ENCODE measurements at places on chromosomes 7 and 10.

GRCh38 chr10:100883312-100883821 is 29.4 kb upstream of the SLF2 start:
- DNase-seq = no peak

- no peak for DNase-seq
Observed at GRCh38 chr10:5198386-5198785, 1.7 kb downstream of the AKR1C4 start.

DNA sequence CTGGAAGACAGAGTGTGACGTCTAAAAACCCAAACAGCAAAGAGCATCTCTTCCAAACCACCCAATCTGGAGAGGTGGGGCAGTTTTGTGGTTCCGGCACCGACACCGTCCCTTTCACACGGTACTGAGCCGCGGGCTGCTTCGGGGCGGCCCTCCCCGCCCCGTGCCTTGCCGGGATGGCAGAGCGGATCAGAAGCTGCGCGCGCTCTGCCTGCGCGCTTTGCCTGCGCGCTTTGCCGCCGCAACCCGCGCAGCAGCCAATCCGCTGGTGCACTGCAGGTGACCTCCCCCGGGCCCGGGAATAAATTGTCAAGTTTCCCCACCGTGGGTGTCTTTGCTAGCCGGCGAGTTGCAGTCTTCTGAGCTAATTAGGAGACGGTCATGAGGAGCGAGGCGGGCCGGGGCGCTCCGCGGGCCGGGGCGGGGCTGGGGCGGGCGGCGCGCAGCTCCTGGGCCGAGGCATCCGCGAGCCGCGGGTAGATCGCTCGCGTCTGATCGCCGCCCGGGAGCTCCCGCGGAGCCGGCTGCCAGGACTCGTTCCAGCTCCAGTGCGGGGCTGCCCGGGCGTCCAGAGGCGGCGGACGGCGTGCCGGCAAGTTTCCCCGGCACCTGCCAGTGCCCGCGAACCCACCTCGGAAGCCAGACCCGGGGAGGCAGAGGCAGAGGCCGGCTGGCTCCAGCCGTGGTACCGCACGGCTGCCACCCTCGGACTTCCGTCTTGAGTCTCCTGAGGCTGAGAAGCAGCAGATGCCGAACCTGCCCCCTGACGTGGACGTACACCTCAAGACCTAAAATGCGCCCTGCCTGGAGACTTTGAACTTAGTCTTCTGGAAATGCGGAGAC is 536.0 kb upstream of the GALNT17 start:
- no peak for DNase-seq

- no peak for DNase-seq
Observed at GRCh38 chr7:18894155-18894554, 223.3 kb downstream of the TWIST1 start.

DNA sequence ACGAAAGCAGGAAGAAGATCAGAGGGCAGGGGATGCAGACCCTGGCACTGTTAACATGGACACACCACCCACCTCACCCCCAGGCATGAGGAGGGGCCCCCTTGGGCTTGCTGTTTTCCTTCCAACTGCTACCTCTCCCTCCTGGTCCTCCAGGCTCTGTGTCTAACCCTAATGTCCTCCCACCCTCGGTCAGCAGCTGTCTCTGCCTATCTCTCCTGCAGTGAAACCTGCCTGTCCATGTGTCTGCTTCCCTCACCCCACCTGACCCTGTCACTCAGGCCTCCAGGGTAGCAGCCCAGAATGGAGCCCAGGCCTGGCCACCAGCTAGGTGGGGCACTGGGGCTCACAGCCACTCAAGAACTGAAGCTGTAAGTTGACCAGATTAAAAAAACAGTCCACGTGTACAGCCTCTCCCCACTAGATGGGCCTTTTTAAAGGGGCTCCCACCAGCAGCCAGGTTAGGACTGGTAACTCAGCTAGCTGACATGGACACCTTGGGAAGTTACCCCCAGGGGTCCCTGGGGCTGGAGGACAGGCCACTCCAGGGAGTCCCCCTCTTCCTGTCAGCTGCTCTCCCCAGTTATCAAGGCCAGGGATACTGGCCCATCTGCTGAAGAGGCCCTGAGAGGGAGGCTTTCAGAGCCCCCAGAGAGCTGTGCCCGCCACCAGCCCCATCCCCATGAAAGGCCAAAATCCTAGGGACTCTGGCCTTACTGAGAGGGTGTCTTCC is 1.5 kb downstream of the SMARCD3 start:
- no peak for DNase-seq

GRCh38 chr10:790821-791551 is 101.5 kb upstream of the DIP2C start:
- DNase-seq = peak; percentile 12

GRCh38 chr10:90977855-90978486 is 57.1 kb upstream of the ANKRD1 start:
- no peak for DNase-seq

- DNase-seq = no peak
Observed at GRCh38 chr7:56053379-56053778, 1.8 kb downstream of the CCT6A start.

DNA sequence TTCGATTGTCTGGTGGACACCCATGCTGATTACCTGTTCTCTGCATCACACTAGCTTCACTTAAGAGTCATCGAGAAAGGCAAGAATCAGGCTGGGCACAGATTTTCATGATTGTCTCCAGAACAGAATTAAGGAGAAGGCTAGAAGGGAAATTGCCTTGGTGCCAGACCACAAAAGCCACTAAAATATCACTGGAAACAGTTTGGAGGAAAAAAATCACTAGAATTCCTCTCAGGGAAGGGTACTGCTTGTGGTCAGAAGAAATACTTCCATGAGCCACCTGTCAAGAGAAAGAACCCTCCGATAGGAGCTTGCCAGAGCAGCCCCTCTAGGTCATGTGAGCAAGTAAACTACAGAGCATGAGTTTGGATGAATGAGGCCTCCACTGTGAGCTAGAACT is 269.3 kb upstream of the TEX47 start:
- DNase-seq = no peak

GRCh38 chr10:44378626-44379025 is 6.3 kb downstream of the CXCL12 start:
- no peak for DNase-seq

- no peak for DNase-seq
Observed at GRCh38 chr10:693506-693905, 4.0 kb upstream of the DIP2C start.

- no peak for DNase-seq
Observed at GRCh38 chr7:129797214-129797789, 155.5 kb downstream of the UBE2H start.

DNA sequence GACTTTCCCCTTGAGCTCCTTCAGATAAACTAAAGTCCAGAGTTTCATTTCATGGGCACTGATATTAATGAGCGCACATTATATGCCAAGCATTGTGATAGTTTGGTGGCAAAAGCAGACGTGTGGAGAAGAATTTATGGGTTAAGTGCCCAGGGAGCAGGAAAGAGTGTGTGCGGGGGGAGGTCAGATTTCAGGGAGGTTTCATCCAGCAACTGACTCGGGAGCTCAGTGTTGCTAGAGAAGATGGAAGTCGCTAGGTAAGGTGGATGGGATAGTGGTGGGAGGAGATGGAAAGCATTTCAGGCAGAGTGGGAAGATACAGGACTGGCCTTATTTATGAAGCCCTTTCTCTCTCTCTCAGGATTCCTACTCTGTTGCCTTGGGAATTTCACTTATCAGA is 223.0 kb downstream of the SNX10 start:
- no peak for DNase-seq

- DNase-seq = no peak
Observed at GRCh38 chr7:157871681-157872080, 534.9 kb downstream of the DNAJB6 start.
